ENCODE measurements at places on chromosomes 7 and 10. TPM values are rescaled to one million over a fixed set of nuclear protein-coding genes. Genes with fewer than 3 reads are reported as not detected.

C10orf105 gene
- not detected for total RNA-seq

DNA sequence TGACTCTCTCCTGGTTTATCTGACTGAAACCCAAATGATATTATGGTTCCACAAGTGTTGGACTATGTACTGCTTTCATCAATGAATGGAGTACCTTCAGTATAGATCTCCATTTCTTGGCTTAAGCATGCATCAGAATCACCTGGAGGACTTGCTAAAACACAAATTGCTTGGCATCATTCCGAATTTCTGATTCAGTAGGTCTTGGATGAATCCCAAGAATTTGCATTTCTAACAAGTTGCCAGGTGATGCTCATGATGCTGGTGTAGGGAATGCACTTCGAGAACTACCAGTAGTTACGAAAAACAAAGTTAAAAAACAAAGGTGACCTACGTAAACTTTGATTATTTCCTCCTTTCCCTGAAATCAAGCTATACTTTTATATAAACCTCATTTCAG lies 119.0 kb upstream of the FEZF1 start:
- H3K36me3 ChIP-seq, result no peaks in the 10 kb centered on the region
- H3K27ac ChIP-seq, result no peak overlapping the region
- H3K4me3 ChIP-seq, result no peak overlapping the region
- DNase-seq, result no peak
- H3K4me1 ChIP-seq, result no peaks in the 10 kb centered on the region

IFT22 gene
- 8.1 TPM for total RNA-seq

ITGB8 gene
- 0.43 TPM for total RNA-seq

DNA sequence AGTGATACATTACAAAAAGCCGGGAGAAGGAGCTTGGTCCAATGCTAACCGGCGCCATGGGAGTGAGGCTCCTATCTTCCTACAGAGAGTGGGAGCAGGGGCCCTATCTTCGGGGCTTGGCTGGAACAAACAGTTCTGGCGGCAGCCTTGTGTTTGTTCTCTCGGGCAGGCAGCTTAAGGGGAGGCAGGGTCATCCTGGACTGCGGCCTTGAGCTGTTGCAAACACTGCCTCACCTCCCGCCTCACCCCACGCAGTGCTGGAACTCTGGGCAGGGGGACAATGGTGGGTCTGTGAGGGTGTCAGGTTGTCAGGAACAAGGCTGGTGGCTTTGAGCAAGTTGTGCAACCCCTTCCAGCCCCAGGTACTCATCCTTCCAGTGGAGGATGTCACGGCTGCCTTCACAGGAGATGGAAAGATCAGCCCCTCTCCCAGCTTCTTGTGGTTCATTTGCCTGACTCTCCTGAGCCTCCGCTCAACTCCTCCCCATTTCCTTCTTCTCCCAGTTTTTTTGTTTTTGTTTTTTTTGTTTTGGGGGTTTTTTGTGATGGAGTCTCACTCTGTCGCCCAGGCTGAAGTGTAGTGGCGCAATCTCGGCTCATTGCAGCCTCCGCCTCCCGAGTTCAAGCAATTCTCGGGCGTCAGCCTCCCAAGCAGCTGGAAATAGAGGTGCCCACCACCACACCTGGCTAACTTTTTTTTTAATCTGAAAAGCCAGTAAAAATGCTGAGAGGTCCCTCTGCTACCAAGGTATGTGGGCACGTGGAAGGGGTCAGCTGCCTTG lies 57.4 kb downstream of the SPOCK2 start:
- H3K4me1 ChIP-seq, result no peaks in the 10 kb centered on the region
- H3K27ac ChIP-seq, result no peak overlapping the region
- H3K27me3 ChIP-seq, result no peaks in the 10 kb centered on the region

DNA sequence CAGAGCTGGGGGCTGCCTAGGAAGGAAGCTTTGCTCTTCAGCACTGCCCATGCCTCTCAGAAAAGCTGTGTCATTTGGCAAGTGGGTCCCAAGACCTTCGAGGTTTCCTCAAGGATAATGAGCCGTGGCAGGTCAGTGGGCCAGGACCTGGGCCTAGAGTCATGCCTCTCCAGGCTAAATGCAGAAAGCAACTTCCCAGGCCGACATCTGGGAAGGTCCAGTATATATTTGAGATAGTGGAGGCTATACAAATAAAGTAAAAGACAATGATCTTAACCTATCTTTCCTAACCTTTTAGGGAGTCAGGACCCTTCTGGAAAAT lies 2.4 kb upstream of the HOXA10 start:
- peaks cover 54% of the 10 kb centered on the region for H3K27me3 ChIP-seq
- no peaks in the 10 kb centered on the region for H3K4me1 ChIP-seq
- DNase-seq, result no peak
- H3K36me3 ChIP-seq, result no peaks in the 10 kb centered on the region

Data from right lobe of liver (tissue), 6 donors.